A549 treated with Hydrocortisone at 1 μM for 4 hours (cell line): ENCODE measurements at places on chromosomes 2 and 18. TPM values are rescaled to one million over a fixed set of nuclear protein-coding genes. Genes with fewer than 3 reads are reported as not detected.

MGAT5 gene
- 11.8 to 20.7 TPM (median 15.8 TPM) in 5 replicates for total RNA-seq

SERPINB12 gene
- not detected in 5 replicates for total RNA-seq

TMEM247 gene
- not detected in 5 replicates for total RNA-seq

MYL1 gene
- not detected in 5 replicates for total RNA-seq

CFAP221 gene
- 0.23 to 0.38 TPM (median 0.28 TPM) in 5 replicates for total RNA-seq

LYG1 gene
- total RNA-seq: 0.86 to 2.0 TPM (median 1.5 TPM) in 5 replicates

MC4R gene
- not detected in 5 replicates for total RNA-seq

TEKT4 gene
- total RNA-seq: not detected in 5 replicates

ODC1 gene
- total RNA-seq: 159 to 176 TPM (median 171 TPM) in 5 replicates

RNF152 gene
- 0.06 to 0.25 TPM (median 0.13 TPM) in 5 replicates for total RNA-seq

PCARE gene
- total RNA-seq: not detected in 5 replicates

ZNF396 gene
- 0.66 to 0.88 TPM (median 0.78 TPM) in 5 replicates for total RNA-seq

STARD6 gene
- 0.20 TPM in 1 of 5 replicates, not detected in the others for total RNA-seq

SLC8A1 gene
- total RNA-seq: 0.21 to 0.41 TPM (median 0.29 TPM) in 5 replicates

VAPA gene
- 146 to 184 TPM (median 168 TPM) in 5 replicates for total RNA-seq

PARD6G gene
- total RNA-seq: 1.9 to 3.4 TPM (median 2.7 TPM) in 5 replicates
